ENCODE measurements at places on chromosomes 13 and 19.

- no peak for DNase-seq
These were observed 262.1 kb downstream of the FGF9 start for GRCh38 chr13:21932996-21933395.

DNA sequence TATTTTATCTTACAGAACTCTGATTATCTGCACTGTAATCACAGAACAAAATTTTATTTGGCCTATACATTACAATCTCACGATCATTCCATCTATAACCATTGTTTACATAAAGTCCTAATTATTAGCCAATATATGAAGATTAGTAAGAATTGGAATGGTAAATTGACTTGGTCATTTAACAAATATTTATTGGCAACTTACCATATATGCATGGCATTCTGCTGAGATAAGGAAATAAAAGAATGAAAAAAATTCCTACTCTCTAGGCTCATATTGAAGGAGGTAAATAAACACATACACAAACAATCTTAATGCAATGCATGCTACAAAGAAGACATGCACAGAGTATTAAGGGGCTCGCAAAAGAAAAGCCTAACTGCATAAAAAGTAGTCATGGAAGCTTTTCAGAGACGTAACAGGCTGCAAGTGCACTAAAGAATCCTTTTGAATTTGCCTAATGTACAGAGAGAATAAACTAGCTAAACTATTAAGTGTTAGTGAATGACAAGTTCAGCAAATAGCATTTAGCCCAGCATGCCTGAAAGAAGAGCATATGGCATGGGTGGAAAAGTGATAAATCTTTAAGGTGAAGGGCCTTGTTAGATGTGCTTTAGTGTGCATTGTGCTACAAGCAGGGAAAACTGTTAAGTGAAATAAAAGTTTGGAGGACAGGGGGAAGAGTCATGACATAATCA is 1131.1 kb downstream of the PCDH9 start:
- DNase-seq = peak; percentile 17

DNA sequence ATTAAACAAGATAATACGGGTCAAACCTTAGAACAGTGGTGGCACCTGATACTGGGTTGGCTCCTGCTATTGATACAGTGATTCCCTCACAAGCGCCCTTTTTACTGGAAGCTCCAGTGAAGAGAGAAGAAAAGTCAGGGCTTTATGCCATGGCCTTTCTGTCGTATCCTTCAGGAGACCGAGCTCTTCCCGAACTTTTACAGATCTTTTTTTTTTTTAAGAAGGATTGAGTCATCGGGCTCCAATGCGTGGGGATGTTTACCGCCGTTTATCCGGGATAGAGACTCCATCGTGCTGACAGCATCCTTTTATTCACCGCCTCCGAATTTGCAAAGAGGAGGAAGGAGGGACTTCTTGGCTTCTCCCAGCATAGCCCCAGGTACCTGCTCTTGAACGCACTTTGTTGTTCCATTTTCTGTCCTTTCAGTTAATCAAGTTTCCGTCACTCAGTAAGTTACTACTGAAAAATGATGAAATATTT is 574 bp downstream of the ZNF227 start:
- peak; percentile 20 for DNase-seq

GRCh38 chr13:80510686-80511085 is 169.8 kb upstream of the SPRY2 start:
- DNase-seq = peak; percentile 14

- no peak for DNase-seq
These were observed 24.4 kb downstream of the CKM start for GRCh38 chr19:45298264-45298663.

DNA sequence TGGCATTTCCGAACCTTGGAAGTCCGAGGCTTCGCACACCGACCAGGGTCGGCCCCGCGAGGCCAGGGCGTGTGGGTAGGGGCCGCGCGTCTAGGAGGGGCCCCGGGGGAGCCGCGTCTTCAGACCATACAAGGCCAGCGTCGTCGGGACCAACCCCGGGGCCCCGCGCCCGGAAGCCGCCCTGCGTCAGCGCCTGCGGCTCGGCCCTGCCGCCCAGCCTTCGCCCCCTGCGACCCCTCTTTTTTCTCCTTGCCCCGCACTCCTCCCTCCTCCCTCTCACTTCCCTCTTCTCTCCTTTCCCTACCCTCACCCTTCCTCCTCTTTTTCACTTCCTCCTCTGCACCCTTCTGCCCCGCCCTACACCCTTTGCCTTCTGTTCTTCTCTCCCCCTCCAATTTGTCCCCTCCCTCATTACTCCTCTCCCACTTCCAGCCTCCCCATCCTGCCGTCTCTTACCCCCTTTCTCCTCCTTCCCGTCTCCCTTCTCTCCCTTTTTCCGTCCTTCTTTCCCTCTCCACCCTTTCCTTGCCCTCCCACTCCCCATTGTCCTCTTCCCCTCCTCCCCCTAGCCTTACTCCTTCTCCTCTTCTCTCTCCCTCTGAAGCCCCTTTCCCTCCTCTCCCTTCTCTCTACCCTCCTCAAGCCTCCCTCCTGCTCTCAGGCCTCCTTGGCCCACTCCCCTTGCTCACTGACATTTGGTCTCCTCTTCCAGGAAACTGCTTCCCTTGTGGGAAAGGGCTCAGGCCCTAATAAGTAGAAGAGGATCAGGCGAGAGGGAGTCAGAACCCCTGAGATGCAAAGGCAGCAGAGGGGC is 2.2 kb upstream of the PLEKHG2 start:
- DNase-seq = peak; percentile 64

DNA sequence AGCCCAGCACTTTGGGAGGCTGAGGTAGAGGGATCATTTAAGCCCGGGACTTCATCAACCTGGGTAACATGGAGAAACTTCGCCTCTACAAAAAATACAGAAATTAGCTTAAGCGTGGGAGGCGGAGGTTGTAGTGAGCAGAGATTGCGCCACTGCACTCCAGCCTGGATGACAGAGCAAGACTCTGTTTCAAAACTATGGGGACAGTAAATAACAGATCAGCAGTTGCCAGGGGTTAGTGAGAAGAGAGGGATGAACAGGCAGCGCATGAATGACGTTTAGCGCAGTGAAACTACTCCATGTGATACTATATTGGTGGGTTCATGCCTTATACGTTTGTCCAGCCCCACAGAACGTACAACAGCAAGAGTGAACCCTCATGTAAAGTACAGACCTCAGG is 7.1 kb upstream of the ICAM3 start:
- DNase-seq = no peak
